ENCODE measurements at places on chromosomes 11 and 22. TPM values are rescaled to one million over a fixed set of nuclear protein-coding genes. Genes with fewer than 3 reads are reported as not detected.

The SLC17A6 gene
- not detected for total RNA-seq

The CLDN5 gene
- not detected for total RNA-seq

DNA sequence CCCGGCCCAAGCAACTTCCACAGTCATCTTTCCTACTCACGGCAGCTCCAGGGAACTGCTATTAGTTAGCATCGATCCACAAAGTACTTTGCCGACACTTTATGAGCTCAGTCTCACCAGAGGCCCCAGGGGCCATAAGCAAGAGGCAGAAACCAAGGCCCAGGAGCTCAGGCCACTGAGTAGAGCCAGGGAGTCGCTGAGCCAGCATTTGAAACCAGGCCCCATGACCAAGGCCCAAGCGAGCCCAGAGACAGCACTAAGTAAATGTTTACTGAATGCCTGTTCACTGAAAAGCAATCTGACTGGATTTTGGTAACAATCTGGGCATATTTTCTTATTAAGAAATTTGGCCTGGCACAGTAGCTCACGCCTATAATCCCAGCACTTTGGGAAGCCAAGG is 43.3 kb downstream of the ARRB1 start:
- DNase-seq, result no peak

DNA sequence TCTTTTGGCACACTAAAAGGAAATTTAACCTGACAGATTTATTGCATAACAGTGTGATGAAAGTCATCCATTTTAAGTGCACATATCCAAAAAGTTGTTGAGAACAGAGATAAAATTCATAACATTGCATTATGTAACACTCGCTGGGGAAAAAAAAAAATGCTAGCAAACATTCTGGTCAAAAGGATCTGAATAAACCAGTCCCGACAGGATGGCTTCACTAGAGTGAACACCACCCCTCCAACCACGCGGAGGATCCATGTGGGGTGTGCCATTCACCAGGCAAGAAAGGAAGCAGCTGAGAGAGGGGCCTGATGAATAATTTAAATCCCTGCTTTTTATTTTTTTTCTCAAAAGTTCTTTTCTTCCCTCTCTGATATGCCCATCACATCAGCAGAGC is 258.7 kb downstream of the DCDC1 start:
- no peak for DNase-seq

- DNase-seq, result no peak
These were observed 1.8 kb downstream of the EWSR1 start for GRCh38 chr22:29269731-29270474.
